ENCODE measurements at places on chromosomes 7 and 10. TPM values are rescaled to one million over a fixed set of nuclear protein-coding genes. Genes with fewer than 3 reads are reported as not detected.

MYPN gene
- total RNA-seq: 1.5 TPM

DNA sequence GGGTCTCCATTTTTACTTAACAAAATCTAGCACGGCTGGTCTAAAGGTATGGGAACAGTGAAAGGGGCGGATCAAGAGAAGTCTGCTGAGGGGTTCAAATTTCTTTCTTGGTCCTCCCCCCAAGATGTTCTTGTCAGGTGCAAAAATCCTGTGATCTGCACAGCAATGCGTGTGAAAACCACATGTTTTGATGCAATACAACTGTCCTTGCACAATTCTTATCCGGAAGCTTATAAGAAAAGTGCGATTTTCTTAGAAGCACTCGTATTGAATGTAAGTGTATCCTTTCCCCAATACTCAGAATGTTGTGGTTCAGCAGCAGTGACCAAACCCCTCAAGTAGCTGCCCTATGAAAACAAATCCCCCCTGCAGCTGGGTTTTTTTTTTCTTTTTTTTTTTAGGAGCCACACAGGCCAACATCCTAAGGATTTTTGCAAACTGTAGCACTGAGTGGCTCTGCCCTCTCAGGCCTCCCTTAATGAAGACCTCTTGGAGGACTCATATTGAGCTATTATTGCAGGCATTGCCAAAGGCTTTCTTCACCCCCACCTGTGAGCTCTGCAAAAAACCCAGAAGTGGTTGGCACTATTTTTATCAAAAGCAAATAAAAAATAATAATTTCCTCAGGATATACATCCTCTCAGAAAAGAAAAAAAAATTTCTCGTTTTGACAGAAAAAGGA, 151.9 kb upstream of the ITGB1 start:
- DNase-seq: no peak

NXPH1 gene
- 0.37 TPM for total RNA-seq

CUBN gene
- 39.3 TPM for total RNA-seq

- no peak for DNase-seq
Observed at GRCh38 chr7:9863545-9863944, 1110.1 kb upstream of the PHF14 start.

GRCh38 chr7:85564861-85565260, 378.0 kb upstream of the SEMA3D start:
- DNase-seq: no peak

GRCh38 chr10:102347236-102347828, 48.2 kb upstream of the NFKB2 start:
- peak; percentile 75 for DNase-seq

GRCh38 chr7:49166441-49166840, 242.1 kb downstream of the CDC14C start:
- DNase-seq: no peak

GRCh38 chr7:108351729-108352131, 104.5 kb downstream of the NRCAM start:
- DNase-seq: no peak

- no peak for DNase-seq
Observed at GRCh38 chr10:57367412-57367811, 900.3 kb downstream of the IPMK start.

SRRM3 gene
- 8.4 TPM for total RNA-seq

CDK5 gene
- 10.5 TPM for total RNA-seq

DNA sequence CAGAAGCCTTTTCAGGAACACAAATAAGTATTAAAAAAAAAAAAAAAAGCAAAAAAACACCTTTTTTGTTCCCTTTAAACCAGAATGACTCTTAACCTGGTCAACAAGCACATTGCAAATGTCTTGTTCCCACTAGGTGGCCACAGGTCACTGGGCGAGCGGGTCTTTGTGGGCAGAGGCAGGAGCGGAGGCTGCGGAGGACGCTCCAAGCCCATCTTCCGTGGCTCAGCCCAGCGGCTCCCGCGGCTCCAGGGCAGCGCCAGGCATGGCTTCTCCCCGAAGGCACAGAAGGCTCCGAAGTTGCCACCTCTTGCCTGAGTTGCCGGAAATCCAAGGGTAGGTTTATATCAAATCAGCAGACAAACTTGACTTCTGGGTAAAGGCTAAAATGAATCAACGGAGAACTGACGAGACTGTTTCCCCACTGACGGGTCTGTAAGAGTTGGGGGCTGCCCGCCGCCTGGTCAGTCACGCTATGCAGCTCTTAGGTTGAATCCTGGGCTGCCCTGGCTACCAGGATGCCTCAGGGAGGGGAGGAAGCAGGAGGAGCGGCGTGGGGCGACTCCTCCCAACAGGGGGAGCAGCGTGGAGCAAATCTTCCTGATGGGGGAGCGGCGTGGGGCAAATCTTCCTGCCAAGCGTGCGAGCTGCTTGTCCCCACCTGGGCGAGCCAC, 144.5 kb downstream of the PTPRN2 start:
- DNase-seq: no peak

- no peak for DNase-seq
Observed at GRCh38 chr7:148049068-148049467, 541.5 kb upstream of the C7orf33 start.

RSPH10B2 gene
- total RNA-seq: 24.3 TPM

DNA sequence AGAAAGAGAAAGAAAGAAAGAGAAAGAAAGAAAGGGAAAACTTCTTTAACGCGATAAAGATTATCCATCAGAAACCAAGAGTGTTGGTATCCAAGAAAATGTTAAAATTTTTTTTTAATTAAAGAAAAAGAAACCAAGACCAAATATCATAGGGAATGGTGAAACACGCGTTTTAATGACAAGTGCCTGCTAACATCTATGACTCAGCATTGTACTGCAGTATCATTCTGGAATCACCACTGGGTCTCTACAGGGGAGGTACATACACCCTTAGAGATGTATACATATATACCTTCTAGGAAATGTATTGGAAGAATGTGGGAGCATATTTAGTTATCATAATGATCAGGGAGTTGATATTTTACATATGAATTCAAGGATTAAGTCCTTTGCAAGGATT, 32.1 kb upstream of the PIK3AP1 start:
- DNase-seq: no peak

DCLRE1A gene
- 9.5 TPM for total RNA-seq

BEND7 gene
- total RNA-seq: 55.2 TPM

DNA sequence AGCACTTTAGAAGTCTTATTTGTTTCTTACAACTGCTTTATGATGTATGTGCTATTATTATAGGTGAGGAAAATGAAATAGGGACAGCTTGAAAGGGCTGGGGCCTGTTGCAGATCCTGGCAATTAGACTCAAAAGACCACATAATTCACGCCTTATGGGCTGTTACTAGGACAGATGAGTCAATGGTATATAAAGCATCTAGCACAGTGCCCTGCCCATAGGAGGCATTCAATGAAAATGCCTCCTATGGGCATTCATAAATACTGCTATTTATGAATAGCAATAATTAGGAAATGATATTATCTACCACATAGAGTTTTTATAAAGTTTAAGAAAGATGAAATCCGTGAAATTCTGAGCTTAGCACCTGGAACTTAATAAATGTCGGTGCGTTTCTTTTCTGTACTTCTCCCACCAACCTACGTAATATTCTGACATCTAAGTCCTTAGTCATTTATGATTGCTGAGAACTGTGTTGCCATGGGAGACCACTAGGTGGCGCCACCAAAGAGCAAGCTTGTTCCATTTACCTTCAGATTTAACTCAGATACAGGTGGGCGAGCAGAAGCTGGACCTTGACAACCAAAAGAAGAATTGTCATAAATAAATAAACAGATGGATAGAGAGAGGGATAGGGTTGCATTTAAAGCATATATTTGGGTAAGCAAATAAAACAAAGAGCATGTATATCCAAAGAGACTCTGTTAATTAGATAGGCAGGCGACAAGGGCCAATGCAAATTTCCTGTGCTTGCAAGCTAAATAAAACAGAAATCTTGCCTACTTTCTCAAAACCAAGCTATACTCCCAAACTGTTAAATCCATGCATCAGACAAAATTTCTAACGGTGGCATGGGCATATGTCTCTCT, 699.9 kb downstream of the INHBA start:
- DNase-seq: peak; percentile 82

- no peak for DNase-seq
Observed at GRCh38 chr10:35961501-35961900, 319.4 kb upstream of the FZD8 start.

DNA sequence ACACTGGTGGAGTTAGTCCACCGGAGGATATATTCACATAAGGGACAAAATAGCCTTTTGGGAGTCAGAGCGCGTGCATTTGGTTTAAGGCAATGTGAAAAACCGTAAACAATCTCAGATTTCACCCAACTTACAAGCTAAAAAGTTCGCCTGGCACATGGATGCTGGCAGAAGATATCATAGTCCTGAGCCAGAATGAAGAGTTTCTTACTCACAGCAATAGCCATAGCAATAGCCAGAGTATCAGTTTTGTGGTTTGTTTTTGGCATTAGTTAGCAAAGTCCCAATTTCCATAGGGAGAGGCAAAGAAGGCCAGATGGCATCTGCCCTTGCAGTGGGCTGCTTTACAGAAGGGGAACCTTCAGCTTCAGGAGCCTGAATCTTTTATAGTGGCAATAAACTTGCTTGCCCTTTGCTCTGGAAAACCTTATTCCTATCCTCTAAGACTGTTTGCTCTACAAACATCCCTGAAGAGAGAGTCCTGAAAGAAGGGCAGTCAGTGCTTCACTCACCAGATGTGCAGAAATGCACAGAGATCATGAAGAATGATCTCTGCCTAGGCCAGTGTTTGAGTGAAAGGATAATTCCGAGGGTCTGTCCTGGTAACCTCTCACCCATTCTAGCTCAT, 28.7 kb upstream of the RSBN1L start:
- no peak for DNase-seq

- DNase-seq: no peak
Observed at GRCh38 chr7:48759431-48760080, 164.8 kb upstream of the CDC14C start.

DNA sequence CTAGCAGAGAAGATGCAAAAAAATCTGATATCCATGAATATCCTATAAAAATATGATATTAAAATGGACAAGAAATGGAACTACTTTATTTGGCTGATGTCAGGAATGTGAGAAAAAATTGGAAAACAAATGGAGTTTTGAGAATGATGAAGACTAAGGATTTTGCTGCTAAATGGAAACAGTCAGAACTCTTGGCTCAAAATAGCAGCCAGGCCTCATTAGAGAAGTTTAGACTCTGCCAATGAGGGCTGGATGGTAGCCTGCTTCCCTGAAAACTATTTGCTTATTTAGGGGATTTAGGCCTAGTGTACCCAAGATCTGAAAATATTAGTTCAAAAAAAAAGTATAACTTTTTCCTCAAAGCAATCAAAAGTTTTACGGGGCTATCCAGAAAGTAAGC, 458.5 kb downstream of the TFEC start:
- DNase-seq: peak; percentile 21

GRCh38 chr10:6124666-6125065, 35.8 kb downstream of the RBM17 start:
- peak; percentile 86 for DNase-seq

- DNase-seq: no peak
Observed at GRCh38 chr10:21247592-21247991, 277.9 kb downstream of the SKIDA1 start.

- no peak for DNase-seq
Observed at GRCh38 chr10:79292026-79292766, 55.1 kb upstream of the PPIF start.

DNA sequence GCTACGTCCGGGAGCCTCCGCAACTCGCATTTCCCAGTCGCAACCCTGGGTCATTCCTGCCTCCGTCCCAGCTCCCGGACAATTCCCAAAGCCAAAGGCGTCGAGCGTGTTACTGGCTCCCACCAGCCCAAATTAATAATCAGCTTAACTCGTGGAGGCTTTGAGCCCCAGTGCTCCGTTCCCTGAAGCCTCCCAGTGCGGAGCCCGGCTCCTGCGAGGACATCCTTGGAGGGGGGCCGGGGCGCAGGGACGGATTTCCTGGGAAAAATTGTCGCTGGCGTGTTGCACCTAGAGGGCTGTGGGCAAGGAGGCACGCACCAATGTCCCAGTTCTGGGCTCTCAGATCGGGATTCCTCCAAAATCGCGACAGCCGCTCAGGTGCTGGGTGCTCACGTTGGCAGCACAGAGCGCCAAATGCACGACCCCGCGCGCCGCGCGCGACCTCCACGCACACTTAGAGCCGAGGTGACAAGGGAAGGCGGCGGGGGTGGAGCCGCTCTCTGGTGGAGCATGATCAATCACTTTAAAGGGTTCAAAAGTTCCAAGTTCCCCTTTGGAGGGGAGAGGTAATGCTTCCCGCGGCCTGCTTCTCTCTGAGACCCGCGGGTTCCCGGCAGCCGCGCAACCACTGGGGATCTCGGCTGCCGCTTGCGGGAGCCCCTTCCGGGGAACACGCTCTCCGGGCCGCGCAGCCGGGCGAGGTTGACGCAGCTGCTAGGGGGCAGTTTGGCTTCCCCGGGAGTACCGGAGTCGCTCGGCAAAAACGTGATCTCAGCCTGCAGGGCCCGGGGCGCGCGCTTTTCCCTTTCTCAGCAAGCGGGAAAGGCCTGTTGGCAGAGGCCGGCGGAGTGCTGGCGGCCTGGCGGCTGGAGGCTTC, 25.5 kb downstream of the SKIDA1 start:
- peak; percentile 43 for DNase-seq

- no peak for DNase-seq
Observed at GRCh38 chr7:150800581-150801241, at the start of gene TMEM176A. Gene TMEM176A, plus strand, starts transcription at chr7:150800769. Its CDS starts 782 bp downstream, at chr7:150801551.

DNA sequence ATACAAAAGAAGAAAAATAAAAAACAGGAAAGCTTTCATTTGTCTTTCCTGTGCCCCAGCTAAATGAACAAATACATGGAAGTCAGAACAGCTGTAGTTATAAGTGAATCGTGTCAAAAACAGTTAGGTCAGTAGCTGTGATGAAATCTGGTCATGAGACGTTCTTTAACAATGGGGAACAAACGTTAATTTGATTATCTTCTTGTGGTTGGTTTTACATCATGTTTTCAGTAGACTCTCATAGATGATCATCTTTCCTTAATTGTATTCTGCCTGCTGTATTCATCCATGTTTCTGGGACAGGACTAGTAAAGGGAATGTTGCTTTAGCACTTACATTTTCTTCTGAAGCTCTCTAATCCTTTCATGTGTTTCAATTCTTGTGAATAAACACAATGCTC, 97.0 kb downstream of the PCLO start:
- DNase-seq: no peak

DNA sequence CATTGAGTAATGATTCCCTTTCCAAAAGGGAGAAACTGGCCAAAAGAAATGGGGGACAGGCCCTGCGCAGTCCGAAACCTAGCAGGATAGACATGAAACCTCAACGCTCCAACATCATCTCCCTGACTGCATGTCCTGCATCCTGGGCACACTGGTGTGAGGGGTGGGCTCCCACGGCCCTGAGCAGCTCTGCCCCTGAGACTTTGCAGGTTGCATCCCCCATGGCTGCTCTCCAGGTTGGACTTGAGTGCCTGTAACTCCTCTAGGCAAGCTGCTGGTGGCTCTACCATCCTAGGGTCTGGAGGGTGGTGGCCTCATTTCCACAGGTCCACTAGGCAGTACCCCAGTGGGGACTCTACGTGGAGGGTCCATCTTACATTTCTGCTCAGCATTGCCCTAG, 16.3 kb upstream of the CRYGN start:
- DNase-seq: no peak

CDH23 gene
- 125 TPM for total RNA-seq

- DNase-seq: no peak
Observed at GRCh38 chr7:91109200-91109599, 155.0 kb upstream of the FZD1 start.

DNAJC12 gene
- 23.3 TPM for total RNA-seq
